ENCODE measurements at places on chromosomes 13 and 19.

GRCh38 chr19:18660051-18660910 lies 23.2 kb upstream of the CRTC1 start:
- no peak for DNase-seq

- DNase-seq: no peak
Observed at GRCh38 chr13:45301263-45301662, 39.7 kb downstream of the TPT1 start.

GRCh38 chr19:57587529-57587928 lies 3.6 kb downstream of the ZIK1 start:
- no peak for DNase-seq

- no peak for DNase-seq
Observed at GRCh38 chr19:33195645-33196347, 1.7 kb downstream of the LRP3 start.

DNA sequence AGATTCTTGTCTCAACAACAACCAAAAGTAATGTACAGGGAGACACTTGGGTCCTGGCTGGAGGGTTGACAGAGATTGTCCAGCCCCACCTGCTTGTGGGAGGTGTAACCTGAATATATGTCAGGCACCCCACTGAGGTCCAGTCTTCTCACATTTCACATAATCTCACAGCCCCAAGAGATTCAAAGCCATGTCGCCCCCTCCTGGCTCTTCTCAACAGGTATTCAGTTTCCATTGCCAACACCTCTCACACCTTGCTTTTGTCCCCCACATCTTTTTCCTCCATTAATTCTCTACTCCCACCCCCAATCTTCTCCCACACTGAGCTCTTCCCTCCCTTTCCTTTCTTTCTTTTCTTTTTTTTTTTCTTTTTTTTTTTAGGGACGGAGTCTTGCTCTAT lies 11.2 kb downstream of the UNC13A start:
- DNase-seq: no peak

GRCh38 chr19:8252922-8253589 lies 43.9 kb downstream of the CERS4 start:
- DNase-seq: peak; percentile 87

GRCh38 chr13:114285166-114285808 lies 3.9 kb downstream of the UPF3A start:
- no peak for DNase-seq

DNA sequence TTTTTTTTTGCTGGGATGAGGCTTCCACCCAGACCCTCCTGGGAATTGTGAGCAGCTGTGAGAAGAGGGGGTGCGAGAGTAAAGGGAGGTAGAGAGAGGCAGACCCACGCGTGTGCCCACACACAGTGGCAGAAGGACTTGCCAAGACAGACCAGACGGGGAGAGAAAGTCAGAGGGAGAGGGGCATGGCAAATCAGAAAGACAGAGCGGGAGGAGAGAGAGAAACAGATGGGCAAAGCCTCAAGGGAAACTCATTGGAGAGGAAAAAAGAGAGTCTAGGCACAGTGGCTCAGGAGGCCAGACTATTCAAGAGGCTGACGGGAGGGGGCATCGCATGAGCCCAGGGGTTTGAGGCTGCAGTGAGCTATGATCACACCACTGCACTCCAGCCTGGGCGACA lies 17.0 kb downstream of the CATSPERG start:
- no peak for DNase-seq

DNA sequence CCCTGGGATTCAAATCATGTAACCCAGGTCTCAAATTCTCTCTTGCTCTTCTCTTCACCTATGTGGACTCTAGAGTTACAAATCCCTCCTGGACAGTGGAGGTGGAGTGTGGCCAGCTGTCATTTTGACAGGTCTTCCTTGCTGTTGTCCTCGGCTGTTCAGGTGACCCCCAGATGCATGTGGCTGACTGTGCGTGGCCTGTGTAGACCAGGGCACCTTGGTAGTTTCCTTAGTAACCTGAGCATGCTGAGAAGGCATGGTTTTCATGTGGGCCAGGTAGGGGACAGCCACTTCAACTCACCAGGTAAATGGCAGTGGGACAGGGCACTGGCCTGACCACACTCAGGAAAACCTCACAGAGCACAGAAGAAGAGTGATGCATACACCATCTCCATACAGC lies 155.0 kb upstream of the TSHZ3 start:
- DNase-seq: no peak

DNA sequence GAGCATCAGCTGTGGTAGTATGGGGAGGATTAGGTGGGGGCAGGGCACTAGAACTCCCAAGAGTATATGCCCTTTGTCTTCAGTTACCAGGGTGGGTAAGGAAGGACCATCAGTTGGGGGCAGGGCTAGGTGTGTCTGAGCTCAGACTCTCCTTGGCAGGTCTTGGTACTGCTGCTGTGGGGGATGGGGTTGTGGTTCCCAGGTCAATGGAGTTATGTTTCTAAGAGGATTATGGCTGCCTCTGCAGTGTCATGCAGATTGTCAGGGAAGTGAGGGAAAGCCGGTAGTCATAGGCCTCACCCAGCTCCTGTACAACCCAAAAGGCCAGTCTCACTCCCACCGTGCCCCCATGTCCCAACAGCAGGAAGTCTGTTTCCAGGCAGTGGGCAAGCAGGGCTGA lies 8.8 kb upstream of the ZNF578 start:
- no peak for DNase-seq

DNA sequence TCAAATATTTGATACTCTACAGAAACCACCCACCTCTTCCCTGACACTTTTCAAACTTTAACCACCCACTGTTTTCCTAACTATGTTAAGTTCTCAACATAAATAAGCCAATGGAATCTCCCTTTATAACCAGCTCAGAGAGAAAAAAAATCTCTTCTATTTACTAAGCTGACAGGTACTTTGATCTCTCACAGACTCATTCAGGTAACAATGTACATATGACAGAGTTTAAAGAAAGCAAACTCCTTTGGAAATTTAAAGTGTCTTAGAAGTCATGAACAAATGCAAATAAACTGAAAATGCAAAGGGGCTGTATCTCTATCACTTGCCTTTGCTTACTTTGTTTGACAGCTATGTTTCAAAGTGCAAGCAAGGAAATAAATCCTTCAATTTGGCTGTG lies 109.3 kb downstream of the KLF12 start:
- no peak for DNase-seq

DNA sequence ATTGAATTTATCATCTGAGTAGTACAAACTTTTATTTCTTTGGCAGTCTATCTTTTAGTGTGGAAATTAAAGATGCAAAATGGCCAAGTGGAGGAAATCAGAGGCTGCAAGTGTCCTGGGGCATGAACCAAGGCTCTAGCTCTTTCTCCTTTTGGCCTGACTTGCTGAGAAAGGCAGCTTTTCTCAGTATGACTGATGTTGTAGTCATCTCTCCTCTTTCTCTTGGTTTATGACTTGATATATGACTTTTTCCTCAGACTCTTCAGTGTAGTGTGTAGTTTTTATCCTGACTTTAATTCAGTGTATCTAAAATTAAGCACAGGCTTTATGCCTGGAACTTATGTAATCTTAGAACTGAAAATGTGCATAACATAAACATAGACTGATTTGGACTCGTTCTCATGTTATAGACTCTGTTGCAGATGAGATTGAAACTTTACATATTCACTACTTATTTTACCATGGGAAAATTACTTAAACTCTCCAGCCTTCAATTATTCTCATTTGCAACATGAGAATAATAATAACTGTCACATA lies 65.7 kb downstream of the SLITRK5 start:
- no peak for DNase-seq

DNA sequence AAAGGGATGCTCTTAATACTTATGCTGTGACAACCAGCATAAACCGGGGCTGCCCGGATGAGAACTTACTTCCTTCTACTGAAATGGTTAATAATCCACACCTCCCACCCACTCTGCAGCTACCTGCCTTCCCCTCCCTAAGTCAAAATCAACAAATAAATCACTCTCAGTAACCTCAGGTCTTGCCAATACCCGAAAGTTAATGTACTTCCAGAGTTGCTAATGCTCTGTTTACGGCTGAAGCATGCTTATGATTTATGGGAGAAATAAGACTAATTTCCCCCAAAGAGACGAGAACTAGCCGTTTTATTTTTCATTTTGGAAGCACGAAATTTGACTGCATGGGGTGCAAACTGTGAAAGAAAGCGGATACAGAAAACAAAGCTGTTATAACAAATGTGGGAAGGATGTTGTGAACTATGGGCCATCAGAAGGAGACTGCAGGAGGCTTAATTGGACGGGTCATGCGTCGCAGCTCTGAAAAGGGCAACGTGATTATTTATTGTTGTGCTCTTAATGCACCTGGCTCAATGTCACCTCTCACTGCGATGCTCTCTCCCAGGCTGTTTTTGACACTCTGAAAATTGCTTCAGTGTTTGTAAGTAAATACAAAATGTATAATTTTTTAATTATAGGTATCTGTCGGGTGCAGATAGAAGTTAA lies 114.0 kb upstream of the SLC7A1 start:
- no peak for DNase-seq

GRCh38 chr19:23437901-23438300 lies 42.6 kb upstream of the ZNF91 start:
- DNase-seq: no peak

DNA sequence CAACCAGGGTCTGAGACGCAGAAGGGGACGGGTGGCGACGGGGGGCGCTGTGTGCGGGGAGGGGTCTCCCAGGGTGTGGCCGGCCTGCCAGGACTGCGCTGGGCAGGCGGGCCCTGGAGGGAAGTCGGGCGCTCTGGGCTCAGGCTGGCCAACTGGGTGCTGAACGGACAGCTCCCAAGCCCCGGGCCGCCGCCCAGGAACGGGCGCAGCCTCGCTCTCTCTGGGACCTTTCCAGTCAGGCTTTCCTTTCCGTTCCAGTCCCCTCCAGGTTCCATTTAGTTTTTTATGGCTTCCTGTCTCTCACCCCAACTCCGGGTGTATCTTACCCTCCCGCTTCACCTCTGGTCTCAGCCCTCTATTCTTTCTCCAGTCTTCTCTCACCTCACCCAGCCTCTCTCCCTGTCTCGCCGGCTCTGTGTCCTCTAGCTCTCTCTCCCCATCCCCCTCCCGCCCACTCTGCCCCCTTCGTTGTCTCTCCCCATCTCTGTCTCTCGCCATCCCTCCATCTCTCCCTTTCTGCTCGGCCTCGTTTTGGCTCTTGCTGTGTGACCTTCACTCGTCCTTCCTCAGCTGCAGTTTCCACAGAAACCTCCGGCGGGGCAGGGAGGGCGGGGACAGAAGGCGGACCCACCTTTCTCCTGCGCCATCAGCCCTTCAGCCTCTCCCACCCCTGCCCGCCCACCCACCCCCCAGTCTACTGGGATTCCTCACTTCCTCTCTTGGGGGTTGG lies 3.3 kb upstream of the ATP1A3 start:
- DNase-seq: peak; percentile 13

- DNase-seq: no peak
Observed at GRCh38 chr13:76854894-76855293, 31.3 kb downstream of the KCTD12 start.

- DNase-seq: peak; percentile 79
Observed at GRCh38 chr19:56507446-56508289, at the start of gene ZNF471. Gene ZNF471 (plus strand): TSS chr19:56507855. CDS start chr19:56511572, 3,717 bp downstream.

- DNase-seq: no peak
Observed at GRCh38 chr19:55528030-55528803, 8.7 kb downstream of the SBK2 start.

- no peak for DNase-seq
Observed at GRCh38 chr13:50936679-50937078, 27.1 kb downstream of the RNASEH2B start.

- no peak for DNase-seq
Observed at GRCh38 chr13:27158335-27158734, 13.3 kb downstream of the USP12 start.

- no peak for DNase-seq
Observed at GRCh38 chr19:28065026-28065425, 1147.9 kb downstream of the UQCRFS1 start.
